ENCODE measurements at places on chromosomes 1 and 21.

GRCh38 chr21:25489673-25490072 lies 117.6 kb downstream of the MRPL39 start:
- DNase-seq: no peak

DNA sequence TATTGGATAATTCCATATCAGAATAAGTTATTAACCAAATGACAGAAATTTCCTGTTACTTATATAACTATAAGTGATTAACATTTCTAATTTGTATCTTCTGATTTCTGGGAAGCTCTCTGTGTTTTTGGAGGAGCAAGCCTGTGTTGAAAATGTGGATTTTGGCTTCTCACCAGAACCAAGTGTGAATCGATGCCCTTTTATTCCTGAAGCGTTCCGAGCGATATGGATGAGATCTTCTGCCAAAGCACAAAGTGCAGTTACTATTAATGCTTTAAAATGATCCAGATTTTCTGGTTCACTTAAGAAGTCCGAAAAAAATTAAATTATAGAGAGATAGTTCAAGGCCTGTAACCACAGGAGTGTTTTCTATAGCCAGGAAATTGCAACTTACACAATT lies 22.8 kb downstream of the ALG14 start:
- no peak for DNase-seq

DNA sequence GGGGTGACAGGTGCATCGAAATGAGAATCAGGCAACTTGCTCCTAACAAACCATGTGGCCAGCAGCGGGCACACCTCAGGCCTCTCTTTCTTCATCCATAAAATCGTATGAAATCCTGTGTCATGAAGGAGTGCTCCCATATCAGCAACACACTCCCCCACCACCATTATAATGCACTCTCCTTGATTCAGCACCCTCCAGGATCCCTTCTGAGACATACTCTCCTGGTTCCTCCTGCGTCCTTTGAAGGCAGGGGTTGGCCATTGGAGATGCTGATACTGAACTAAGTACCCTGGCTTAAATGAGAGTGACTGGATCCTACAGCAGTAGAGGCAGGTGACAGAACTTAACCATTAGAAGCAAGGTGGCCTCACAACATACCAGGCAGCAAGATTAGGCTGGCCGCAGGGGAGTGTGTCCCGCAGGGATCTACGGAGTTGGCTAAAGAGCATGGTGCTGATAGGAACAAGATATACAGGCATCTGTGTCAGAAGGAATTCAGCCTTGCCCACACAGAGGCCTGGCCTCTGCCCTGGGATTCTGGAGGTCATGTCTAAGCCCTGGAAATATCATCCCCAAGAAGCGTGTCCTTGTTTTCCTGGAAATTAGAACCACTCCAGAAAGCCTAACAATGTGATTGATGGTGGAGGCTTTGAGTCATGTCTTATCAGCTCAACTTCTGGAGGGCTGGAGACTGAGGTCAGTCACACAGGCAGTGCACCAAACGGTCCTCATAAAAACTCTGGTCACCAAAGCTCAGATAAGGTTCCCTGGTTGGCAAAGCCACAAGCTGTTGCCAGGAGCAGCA lies 16.8 kb downstream of the S100A7A start:
- no peak for DNase-seq

DNA sequence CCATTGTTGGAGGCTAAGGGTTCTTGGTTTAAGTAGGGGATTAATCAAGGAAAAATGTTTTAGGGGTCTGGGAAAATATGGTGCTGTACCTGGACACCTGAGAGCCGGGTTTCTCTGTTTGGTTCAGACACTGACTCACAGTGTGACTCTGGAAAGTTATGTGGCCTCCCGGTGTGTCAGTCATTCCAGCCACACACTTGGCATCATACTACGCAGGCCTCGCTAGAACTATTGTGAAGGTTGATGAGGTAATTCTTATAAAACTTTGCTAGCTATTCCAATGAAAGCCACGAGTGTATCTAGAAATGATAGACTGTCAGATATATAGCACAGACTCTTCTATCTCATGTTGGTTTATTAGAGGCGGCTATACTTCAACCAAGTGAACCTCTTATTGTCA lies 4.8 kb upstream of the CAMSAP2 start:
- DNase-seq: no peak

- no peak for DNase-seq
Measured at GRCh38 chr1:168390271-168390670, 109.6 kb downstream of the TBX19 start.

DNA sequence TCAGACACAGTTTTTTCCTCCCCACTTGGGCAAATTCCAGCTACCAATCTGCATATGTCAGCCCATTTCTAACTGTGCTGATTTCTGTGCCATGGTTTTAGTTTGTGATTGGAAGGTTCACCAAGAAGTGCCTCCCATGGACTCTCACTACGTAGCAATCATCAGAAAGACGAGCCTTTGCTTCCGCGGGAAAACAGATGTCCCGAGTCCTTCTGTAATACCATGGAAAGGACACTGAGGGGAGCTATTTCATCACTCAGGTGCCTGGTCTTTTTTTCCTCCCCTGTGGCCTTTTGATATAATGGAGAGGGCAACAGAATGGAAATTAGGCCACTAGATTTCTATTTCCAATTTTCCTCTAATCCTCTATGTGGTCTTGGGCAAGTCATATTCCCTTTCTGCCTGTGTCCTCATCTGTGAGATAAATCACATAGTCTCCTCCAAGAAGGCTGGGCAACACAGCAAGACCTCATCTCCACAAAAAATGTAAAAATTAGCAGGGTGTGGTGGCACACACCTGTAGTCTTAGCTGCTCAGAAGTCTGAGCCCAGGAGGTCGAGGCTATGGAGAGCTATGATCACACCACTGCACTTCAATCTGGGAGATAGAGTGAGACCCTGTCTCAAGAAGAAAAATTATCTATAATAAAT lies 24.8 kb downstream of the LEMD1 start:
- DNase-seq: peak; percentile 2

GRCh38 chr1:97875996-97876395 lies 44.8 kb downstream of the DPYD start:
- no peak for DNase-seq

- no peak for DNase-seq
Measured at GRCh38 chr1:109341944-109342930, 35.4 kb upstream of the MYBPHL start.

GRCh38 chr1:212415107-212415841 lies 588 bp upstream of the PACC1 start:
- DNase-seq: no peak

DNA sequence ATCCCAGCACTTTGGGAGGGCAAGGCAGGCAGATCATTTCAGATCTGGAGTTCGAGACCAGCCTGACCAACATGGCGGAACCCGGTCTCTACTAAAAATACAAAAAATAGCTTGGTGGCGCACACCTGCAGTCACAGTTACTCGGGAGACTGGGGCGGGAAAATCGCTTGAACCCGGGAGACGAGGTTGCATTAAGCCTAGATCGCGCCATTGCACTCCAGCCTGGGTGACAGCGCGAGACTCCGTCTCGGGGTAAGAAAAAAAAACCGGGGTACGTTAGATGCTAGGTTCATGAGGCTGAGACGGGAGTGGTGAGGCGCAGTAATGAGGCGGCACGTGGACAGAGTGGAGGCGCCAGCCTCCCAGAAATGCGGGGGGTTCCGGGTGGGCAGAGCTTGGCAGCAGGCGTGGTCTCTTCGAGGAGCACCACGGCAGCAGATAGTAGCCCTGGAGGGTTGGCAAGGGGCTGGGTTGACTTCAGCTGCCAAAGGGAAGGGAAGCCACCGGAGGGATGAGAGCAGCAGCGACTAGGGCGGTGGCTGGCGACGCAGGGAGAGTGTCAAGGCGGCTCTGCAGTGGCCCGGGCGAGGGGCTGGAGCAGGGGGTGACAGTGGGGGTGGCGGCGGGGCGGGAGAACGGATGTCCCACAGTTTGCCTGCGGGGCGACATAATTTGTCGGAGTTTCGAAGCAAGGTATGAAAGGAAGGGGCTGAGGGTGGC lies 832 bp downstream of the MRPL20 start:
- no peak for DNase-seq

DNA sequence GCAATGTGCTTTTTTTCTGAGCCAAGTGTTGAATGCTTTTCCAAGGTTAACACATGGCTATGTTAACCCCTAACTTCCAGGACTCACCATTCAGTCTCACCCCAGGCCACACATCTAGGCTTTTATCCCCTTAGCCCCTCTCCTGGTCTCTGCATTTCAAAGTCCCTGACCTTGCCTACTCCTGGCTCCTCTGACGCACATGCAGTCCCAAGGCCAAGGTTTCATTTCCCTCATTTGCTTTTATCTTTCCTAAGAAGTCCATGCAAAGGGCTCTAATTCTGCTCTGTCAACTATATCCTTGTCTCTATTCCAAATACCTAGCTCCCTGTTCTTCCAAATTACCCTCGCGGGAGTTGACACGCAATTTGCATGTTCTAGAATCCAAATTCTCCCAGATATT lies 25.4 kb downstream of the SLC30A10 start:
- no peak for DNase-seq

GRCh38 chr1:218557731-218558130 lies 212.6 kb downstream of the TGFB2 start:
- no peak for DNase-seq

DNA sequence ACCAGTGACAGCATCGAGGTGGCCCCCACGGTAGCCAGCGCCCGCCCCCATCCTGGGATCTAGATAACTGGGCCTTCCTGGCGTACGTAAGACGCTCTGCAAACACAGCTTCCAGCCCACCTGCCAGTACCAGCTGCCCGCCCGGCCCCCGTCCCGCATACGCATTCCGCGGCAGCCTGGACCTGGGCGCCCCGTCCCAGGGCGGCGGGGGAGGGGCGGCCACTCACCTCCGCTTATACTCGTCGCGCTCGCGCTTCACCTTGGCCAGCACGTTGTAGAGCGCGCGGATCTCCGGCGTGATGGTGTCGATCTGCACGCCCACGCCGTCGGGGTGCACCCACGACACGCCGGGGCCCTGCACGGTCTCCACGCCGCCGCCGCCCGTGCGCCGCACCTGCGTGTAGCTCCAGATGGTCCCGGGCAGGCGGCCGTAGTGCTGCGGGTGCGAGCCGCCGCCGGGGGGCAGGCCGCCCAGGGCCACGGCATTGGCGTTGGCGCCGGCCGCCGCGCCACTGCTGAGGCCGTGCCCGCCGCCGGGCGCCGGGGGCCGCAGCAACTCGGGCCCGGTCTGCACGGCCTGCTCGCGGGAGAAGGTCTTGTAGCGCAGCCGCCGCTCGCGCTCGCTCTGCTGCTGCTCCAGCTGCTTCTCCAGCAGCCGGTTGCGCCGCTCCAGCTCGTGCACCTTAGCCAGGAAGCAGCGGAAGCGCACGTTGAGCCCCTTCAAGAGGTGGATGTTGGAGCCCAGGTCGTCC lies 859 bp downstream of the IFFO2 start:
- no peak for DNase-seq

- DNase-seq: no peak
Measured at GRCh38 chr1:53130878-53131589, 11.4 kb downstream of the SLC1A7 start.

- peak; percentile 63 for DNase-seq
Measured at GRCh38 chr1:27388337-27389005, 4.0 kb upstream of the GPR3 start.

- no peak for DNase-seq
Measured at GRCh38 chr1:77888081-77888780, at the start of gene NEXN. TSS of gene NEXN (plus strand) at chr1:77888624. CDS start at chr1:77916107, 27,483 bp downstream.

DNA sequence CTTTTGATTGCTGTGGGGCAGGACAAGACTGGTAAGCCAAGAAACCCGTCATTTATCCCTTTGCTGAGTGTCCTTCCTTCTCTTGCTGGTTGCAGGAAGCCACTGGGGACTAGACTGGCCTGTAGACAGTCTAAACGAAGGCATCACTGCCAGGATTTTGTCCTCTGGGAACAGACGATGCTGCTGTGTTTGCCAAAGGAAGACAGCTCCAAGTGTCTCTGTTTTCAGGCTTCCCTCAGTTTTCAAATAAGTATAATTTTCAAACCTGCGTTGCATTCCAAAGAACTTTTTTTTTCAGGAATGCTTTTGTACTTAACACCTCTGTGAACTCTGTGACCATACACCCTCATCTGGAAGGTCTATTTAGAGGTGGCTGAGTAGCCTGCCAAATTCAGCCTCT lies 269.4 kb downstream of the HLX start:
- DNase-seq: no peak

GRCh38 chr1:78387201-78387600 lies 103.6 kb upstream of the PTGFR start:
- DNase-seq: no peak

DNA sequence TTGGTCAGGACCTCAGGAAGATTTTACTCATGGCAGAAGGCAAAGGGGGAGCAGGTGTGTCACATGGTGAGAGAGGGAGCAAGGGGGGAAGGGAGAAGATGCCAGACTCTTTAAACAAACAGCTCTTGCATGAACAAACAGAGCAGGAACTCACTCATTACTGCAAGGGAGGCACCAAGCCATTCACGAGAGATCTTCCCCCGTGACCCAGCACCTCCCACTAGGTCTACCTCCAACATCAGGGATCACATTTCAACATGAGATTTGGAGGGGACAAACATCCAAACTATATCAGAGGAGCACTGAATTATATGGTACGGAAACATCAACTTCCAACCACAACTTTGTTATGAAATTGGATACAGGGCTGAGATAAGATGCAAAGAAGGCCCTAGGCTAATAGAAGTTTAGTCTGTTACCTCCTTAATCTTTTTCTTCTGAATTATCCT lies 164.9 kb downstream of the ST6GALNAC3 start:
- DNase-seq: no peak

DNA sequence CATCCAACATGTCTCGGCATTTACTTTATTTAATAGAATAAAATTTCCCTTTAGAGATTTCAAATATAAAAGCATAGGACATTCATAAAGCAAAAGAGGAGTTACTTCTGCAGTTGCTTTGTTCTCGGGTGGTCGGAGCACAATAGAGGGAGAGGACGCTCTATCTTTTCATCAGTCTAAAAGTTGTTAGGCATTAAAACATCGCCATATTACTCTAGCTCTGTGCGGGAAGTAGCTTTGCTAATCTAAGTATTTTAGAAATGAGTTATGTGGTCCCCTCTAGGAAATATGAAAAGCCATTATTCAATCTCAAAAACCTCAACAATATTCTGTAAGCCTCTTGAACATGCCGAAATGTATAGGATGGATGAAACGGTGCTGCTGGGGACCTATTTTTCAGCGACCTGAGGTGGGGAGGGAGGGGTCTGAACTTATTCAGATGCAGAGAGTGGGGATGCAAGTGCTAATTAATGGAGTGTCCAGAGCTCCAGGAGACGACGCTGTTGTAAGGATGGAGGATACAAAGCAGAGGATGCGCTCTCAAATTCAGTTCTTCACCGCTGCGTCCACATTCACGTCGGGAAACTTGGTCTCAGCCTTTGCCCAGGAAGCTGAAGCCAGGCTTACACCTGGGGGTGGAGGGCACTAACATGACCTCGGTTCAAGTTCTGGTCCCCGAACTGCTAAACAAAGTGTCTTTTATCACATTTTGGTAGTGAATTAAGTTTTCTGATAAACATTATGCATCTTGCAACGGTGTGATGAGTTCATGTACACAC lies 6.3 kb downstream of the CDKN2C start:
- no peak for DNase-seq

DNA sequence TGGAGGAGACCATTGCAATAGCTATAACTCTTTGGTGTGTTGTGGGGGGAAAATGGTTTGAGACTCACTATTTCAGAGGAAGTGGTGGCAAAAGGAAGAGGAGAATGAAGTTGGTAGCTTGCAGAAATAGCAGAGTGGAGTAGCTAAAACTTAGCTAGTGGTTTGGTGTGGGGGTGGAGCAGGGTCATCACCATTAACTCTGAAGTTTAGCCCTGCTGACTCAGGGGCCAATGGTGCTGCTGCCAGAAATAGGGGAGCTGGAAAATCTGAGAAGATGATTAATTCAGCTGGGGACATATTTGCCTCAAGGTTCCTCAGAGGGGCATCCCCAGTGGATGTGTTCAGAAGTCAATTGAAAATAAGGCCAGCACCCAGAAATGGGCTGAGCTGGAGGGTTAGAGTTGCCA lies 65.4 kb downstream of the RUNX1 start:
- peak; percentile 32 for DNase-seq

GRCh38 chr21:46119144-46119636 lies 21.3 kb downstream of the COL6A2 start:
- no peak for DNase-seq

Measured in stimulated activated CD8-positive, alpha-beta memory T cell treated with anti-CD3 and anti-CD28 coated beads, Interleukin-7, amount 100 ng/mL, for 1 hour (primary cell).